ENCODE measurements at places on chromosomes 3 and 15.
A peak's percentile ranks its signal among the peaks of the same experiment; 100 is the strongest.

GRCh38 chr3:173019378-173019777 is 121.7 kb downstream of the SPATA16 start:
- no peak for DNase-seq

DNA sequence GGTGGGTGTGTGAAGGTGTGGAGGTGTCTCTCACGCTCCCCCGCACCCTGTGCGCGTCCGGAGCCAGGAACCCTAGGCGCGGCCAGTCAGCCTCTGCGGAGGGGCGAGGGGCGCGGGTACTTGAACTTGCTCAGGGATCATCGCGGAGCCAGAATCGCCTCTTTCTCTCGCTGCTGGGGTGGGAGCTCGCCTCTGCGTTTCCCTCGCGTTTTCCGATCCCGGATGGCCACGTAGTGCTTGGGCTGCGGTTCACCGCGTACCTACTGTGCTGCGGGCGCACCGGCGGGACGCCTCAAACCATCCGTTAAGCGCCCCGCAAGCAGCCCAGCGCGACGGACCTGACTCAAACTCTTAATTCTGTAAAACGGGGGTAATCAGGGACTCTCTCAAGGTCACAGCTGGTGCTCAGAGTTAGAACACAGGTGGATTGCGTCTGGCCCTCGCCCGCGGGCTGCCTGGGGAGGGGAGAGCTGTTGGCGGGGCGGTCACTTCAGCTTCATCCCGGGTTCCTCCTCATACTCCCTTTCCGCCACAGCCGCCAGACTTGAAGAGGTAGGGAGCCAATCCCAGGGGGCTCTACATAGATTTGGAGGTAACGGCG is 686 bp downstream of the MYRIP start:
- DNase-seq = no peak

DNA sequence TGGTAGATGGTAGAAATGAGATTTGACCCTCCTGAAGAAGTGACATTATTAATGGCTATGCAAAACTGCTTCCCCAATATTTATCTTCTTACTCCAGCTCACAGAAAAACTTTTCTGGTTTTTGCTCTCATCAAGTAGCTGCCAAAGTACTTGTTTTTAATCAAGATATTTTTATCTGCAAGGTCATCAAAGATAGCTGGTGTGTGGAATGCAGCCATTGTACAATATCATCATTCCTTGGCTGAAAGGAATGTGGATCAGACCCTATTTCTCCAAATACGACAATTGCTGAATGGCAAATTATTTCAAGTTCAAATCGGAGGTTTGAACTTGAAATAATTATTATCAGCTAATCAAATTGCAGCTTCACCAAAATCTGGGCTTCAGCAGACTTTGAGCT is 126.9 kb upstream of the SLC7A14 start:
- DNase-seq = no peak

GRCh38 chr3:149554826-149555225 is 80.3 kb downstream of the TM4SF4 start:
- peak; percentile 78 for DNase-seq

GRCh38 chr3:156644958-156645357 is 29.4 kb upstream of the TIPARP start:
- no peak for DNase-seq

DNA sequence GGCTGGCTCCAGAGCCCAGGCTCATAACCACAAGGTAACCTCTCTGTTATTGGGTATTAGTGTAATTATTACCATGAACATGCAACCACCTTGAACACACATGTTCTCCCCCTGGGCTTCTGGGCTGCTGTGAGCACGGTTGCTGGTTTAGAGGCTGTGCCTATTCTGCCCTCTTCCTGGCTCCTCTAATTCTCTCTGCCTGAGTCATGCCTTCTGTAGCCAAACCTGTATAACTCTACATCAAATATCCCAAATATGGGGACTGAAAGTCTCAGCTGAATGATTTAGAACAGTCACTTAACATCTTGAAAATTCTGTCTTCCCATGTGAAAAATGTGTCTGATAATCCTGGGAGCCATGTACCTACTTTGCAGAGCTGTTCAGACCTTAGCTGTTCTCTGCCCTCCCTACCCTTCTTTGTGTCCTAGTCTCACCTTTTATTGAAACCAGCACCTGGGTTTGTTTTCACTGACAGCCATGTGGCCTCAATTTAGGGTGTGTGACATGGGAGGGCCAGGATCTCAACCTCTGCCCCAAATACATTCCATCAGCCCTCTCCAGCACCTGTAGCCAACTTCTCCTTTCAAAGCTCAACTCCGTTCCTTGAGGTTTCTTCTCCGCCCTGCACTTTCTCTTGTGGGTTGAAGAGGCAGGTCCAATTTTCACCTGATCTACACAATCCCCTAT is 60.7 kb downstream of the PDZRN3 start:
- peak; percentile 11 for DNase-seq

GRCh38 chr3:121496786-121497185 is 49.0 kb downstream of the POLQ start:
- no peak for DNase-seq

- DNase-seq = peak; percentile 27
Measured at GRCh38 chr3:44939581-44940036, 36.4 kb downstream of the ZDHHC3 start.

DNA sequence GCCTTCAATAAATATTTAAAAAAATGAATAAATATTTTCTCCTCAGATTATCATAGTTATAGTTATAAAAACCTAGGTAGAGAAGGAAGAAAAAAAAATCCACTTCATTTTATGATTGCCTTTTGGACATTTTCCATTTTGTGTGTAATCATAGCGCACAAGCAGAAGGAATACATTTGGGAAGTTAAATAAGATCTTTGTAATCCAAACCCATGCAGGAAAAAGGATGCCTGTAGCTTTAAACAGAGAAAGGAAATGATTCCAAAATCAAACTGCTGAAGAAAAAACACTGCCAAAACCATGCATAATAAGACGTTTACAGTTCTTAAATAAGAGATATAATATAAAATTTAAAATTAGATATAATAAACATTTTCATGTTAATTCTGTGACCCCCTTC is 7.4 kb upstream of the CCDC54 start:
- no peak for DNase-seq

- peak; percentile 47 for DNase-seq
Measured at GRCh38 chr3:117278424-117279190, 569.0 kb downstream of the TUSC7 start.

DNA sequence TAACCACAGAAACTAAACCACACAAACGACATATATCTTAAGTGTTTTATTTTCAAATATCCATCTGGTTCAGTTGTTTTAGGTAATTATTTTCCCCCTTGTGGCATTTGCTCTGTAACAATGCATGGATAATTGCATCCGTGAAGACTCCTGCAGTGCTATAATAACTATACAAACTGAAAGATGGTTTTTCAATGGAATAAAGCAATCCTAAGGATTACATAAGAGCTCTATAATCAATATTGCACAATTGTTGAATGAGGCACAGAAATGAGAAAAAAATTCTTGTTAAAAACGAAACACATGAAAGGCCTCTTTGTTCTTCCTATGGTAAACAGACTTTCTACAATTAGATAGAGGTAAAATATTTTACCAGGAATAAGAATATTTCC is 446.0 kb upstream of the EPHA3 start:
- DNase-seq = no peak

DNA sequence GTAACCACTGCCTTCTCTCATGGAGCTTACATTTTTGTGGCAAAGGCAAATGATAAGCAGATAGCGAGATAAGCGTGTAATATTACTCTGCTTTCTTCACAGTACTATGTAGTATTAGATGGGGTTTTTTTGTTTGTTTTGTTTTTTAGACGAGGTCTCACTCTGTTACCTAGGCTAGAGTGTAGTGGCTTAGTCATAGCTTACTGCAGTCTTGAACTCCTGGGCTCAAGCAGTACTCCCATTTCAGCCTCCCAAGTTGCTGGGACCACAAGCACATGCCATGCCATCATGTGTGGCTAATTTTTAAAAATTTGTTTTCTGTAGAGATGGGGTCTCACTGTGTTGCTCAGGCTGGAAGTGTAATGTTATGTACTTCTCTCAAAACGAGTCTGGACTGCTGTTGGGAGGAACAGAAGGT is 22.9 kb downstream of the MBNL1 start:
- DNase-seq = peak; percentile 55

GRCh38 chr3:56858331-56858730 is 56.6 kb upstream of the ARHGEF3 start:
- DNase-seq = no peak

GRCh38 chr3:64157150-64158035 is 67.9 kb downstream of the PRICKLE2 start:
- no peak for DNase-seq

- DNase-seq = no peak
Measured at GRCh38 chr3:151293127-151293526, 14.8 kb upstream of the P2RY14 start.

Data from Daoy (cell line).